ENCODE measurements at places on chromosomes 16 and 17.

DNA sequence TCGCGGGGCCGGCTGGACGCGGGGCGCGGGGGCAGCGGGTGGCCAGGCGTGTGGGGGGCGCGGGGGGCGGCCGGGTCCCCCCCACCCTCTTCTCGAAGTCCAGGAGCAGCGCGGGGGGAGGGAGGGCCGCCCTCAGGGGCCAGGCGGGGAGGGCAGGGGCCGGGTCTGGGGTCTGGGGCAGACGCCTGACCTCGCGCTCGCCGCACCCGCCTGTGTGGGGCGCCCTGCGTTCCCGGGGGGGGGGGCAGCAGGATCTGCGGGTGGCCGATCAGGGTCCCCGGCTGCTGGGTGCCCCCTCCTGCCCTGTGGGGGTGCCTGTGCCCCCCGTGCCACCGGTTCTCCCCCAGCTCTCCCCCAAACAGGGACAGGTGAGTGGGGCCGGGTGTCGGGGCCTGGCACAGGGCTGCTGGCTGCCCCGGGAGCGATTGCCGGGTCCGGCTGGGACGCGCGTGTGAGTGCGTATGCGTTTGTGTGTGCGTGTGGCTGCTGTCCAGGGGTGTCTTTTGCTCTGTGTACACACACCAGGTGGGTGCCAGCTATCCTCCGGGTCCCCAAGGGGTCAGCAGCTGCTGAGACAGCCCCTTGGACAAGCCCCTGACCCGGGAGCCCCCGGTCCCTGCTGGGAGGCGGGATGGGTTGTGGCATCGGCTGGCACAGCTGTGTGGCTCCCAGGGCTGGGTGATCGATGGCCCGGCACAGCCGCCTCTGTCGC lies 663 bp downstream of the PRR35 start:
- H3K36me3 ChIP-seq = no peaks in the 10 kb centered on the region
- H3K4me3 ChIP-seq = no peak overlapping the region
- no peak overlapping the region for H3K27ac ChIP-seq
- peaks cover 6% of the 10 kb centered on the region for H3K4me1 ChIP-seq

DNA sequence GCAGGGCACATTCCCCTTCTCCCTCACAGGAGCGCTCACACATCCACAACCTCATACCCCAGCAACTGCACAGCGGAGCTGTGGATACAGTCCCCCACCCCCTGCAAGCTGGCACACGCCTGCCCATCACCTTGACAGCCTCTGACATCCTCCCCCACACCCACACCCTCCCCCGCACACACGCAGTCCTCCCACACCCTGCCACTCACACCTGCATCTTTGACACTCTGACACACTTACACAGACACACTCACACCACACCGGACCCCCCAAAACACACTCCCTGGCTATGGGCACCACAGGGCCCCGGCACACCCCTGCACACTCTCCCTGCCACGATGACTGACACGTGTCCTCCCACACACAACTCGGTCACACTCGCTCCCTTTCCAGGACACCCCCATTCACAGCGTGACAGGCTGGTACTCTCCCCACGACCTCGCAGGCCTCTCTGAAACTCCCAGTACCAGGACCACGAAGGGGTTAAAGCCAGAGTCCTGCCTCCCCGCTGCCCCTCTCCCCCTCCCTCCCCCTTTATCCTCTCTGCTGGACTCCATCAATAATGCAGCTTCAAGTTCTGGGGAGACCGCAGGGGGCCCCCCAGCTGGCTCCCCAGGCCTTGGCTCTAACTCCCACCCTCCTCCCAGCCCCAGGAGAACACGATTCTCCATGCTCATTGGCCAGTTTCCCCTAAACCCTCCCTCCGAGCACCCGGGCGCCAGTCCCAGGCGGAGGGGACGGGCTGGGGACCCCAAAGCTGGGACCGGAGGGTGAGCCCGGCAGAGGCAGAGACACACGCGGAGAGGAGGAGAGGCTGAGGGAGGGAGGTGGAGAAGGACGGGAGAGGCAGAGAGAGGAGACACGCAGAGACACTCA lies at the start of gene PPP1R1B:
Gene PPP1R1B (plus strand): TSS at position 782 of the 876 bp plus-strand sequence. CDS start 441 bp downstream, outside the sequence.
- no peaks in the 10 kb centered on the region for H3K36me3 ChIP-seq
- H3K27ac ChIP-seq = no peak within 1 kb of the TSS
- no peak for DNase-seq
- no peaks in the 10 kb centered on the region for H3K27me3 ChIP-seq
- H3K4me3 ChIP-seq = peak within 1 kb of the TSS; percentile 59

DNA sequence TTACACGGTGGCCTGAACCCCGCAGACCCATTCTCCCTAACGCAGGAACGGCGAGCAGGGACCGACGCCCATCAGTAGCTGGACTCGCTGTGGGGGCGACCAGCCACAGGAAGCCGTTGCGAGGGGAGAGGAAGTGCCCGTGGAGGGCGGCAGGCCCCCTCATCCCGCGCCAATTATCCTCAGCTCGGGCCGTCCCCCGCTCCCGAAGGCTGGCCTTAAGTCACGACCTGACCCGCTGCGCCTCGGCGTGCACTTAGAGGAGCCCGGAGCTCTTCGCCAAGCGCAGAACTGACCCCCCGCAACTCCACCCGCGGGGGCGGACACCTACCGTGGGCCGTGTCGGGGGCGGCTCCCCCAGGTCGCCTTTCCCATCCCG lies 401 bp downstream of the ARL16 start:
- peak overlapping the region; percentile 86 for H3K27ac ChIP-seq
- DNase-seq = no peak
- H3K27me3 ChIP-seq = no peaks in the 10 kb centered on the region
- H3K36me3 ChIP-seq = peaks cover 25% of the 10 kb centered on the region
- H3K4me1 ChIP-seq = peaks cover 32% of the 10 kb centered on the region

DNA sequence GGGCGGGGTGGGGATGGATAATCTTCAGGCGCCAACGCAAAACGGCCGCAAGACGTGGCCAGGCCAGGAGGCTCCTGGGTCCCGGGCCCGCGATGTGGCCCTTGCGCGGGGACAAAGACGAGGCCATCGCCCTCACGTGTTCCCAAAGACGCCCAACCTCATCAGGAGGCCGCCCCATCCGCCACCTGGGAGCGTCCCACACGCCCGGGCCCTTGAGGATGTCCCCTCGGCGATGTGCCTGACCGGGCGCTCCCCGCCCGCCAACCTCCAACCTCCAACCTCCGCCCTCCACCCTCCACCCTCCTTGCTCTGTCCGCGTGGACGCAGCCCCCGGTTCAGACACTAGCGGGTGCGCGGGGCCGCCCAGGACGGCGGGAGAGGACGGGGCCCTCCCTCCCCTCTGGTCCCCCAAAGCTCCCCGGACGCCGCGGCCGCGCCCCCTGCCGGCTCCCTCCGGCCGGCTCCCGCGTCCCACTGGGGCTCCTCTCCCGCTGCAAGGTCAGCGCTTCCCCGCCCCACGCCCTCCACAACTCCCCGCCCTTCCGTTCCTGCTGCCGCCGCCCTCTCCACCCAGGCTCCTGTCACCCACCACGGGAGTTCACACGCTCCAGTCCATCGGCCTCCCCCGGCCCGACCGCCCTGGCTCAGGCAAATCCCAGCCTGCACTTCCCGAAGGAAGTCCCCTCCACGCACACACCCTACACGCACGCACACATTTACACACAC lies 250.8 kb upstream of the RPL38 start:
- H3K4me3 ChIP-seq = peak overlapping the region; percentile 39
- no peaks in the 10 kb centered on the region for H3K27me3 ChIP-seq
- peaks cover 10% of the 10 kb centered on the region for H3K4me1 ChIP-seq
- no peak overlapping the region for H3K27ac ChIP-seq

GRCh38 chr17:57195785-57196460 lies 60.4 kb upstream of the MSI2 start:
- H3K27ac ChIP-seq = no peak overlapping the region
- H3K27me3 ChIP-seq = no peaks in the 10 kb centered on the region
- no peaks in the 10 kb centered on the region for H3K36me3 ChIP-seq
- no peaks in the 10 kb centered on the region for H3K4me1 ChIP-seq

- no peak overlapping the region for H3K27ac ChIP-seq
- no peaks in the 10 kb centered on the region for H3K36me3 ChIP-seq
These were observed 41.1 kb upstream of the TNRC6A start for GRCh38 chr16:24688359-24688758.

- peaks cover 9% of the 10 kb centered on the region for H3K4me1 ChIP-seq
- no peak overlapping the region for H3K27ac ChIP-seq
These were observed 2.8 kb downstream of the MED13 start for GRCh38 chr17:62062302-62062701.

GRCh38 chr17:61729690-61730268 lies 133.5 kb downstream of the BRIP1 start:
- DNase-seq = no peak
- no peak overlapping the region for H3K27ac ChIP-seq
- no peak overlapping the region for H3K4me3 ChIP-seq
- H3K36me3 ChIP-seq = no peaks in the 10 kb centered on the region
- no peaks in the 10 kb centered on the region for H3K4me1 ChIP-seq
- no peaks in the 10 kb centered on the region for H3K27me3 ChIP-seq

- H3K27me3 ChIP-seq = no peaks in the 10 kb centered on the region
- no peak overlapping the region for H3K27ac ChIP-seq
- H3K4me1 ChIP-seq = peaks cover 2% of the 10 kb centered on the region
- H3K4me3 ChIP-seq = no peak overlapping the region
- no peak for DNase-seq
These were observed 11.7 kb downstream of the TRAF4 start for GRCh38 chr17:28755486-28755885.

GRCh38 chr17:11628831-11629230 lies 30.6 kb downstream of the DNAH9 start:
- H3K36me3 ChIP-seq = no peaks in the 10 kb centered on the region
- no peak overlapping the region for H3K27ac ChIP-seq
- H3K4me3 ChIP-seq = no peak overlapping the region
- no peaks in the 10 kb centered on the region for H3K4me1 ChIP-seq

DNA sequence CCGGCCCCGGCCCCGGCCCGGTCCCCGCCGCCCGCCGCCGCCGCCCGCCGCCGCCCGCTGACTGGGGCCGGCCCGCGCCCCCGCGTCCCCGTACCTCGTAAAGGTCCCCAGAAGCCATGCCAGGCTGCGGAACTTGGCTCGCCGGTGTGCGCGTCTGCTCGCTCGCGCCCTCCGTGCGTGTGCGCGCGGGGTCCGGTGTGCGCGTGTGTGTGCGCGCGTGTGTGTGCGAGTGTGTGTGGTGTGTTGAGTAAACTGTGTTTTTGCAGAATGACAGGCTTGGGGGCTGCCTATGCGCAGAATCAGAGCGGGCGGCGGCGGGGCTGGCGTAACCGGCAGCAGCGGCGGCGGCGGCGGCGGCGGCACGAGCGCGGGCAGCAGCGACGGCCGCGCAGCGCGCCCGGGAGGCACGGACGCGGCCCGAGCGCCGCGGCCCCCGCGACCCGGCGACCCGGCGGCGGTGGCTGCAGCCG lies 307 bp downstream of the CDYL2 start:
- H3K27me3 ChIP-seq = no peaks in the 10 kb centered on the region
- no peaks in the 10 kb centered on the region for H3K4me1 ChIP-seq
- H3K36me3 ChIP-seq = no peaks in the 10 kb centered on the region
- peak overlapping the region; percentile 85 for H3K4me3 ChIP-seq
- peak overlapping the region; percentile 59 for H3K27ac ChIP-seq

DNA sequence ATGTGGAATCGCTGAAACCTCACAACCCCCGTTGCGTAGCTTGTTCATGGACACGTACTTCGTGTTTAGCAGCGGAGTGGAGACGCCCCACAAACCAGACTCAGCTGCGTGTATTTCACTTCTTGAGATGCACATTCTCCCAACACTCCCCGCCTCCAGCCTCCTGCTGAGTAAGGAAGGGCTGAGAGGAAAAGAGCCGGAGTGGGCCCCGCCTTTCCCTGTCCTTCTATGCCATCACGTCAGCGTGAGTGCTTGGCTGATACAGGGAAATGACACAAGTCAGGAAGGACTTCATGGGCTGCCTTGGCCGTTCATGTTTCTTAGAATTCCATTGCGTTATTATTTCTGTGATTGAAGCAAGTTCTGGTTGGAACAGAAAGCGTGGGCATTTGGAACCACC lies 68.6 kb upstream of the CBX4 start:
- DNase-seq = no peak
- H3K4me1 ChIP-seq = peaks cover 4% of the 10 kb centered on the region
- no peak overlapping the region for H3K4me3 ChIP-seq
- no peaks in the 10 kb centered on the region for H3K27me3 ChIP-seq
- no peak overlapping the region for H3K27ac ChIP-seq
- no peaks in the 10 kb centered on the region for H3K36me3 ChIP-seq

DNA sequence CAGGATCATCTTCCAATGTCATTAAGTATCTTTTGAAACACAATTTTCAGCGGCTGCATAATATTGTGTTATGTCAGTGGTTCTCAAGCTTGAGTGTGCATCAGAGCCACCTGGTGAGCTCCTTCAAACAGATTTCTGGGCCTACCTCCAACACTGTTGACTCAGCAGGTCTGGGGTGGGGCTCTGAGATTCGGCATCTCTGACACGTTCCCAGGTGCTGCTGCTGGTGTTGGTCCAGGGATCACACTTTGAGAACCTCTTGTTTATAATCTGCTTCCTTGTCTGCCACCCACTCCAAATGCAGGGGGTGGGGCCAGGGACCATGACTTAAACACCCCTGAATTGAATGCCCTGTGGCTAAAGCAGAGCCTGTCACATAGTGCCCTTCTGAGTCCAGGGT lies 73.8 kb upstream of the HNF1B start:
- DNase-seq = no peak
- no peaks in the 10 kb centered on the region for H3K36me3 ChIP-seq
- H3K27ac ChIP-seq = no peak overlapping the region
- no peaks in the 10 kb centered on the region for H3K4me1 ChIP-seq
- no peak overlapping the region for H3K4me3 ChIP-seq
- H3K27me3 ChIP-seq = no peaks in the 10 kb centered on the region

DNA sequence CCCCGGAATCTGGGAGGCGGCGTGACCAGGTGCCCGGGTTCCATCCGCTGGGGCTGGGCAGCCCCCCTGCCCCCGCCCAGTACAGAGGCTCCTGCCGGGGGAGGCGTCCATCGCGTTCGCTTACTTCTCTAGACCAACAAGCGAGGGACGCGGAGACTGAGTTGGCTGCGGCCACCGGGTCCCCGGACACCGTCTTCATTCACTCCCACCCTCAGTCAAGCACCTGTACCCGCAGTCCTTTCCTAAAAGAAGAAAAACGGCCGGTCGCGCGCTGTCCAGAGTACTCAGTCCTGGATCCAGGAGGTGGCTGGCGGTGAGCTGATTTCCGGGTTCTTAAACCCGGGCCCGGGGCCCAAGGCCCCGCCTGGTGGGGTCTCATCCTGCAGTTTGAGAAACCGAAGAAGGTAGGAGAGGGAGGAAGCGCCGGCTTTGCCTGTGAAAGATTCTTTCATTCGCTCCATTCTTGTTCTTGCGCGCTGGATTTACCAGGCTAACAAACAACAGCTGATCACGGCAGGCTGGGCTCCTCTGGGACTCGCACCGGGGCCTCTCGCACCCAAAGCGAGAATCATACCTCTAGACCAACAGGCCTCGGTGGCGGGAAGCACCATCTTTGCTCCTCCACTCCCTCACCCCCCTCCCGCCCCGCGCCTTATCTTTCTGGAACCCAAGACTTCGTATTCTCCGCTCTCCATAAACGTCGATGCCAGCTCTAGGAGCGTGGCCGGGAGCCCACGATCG lies 17.4 kb upstream of the OR1F1 start:
- H3K27me3 ChIP-seq = peaks cover 54% of the 10 kb centered on the region
- H3K4me1 ChIP-seq = peaks cover 48% of the 10 kb centered on the region
- H3K36me3 ChIP-seq = no peaks in the 10 kb centered on the region
- DNase-seq = no peak

All from esophagus squamous epithelium (tissue), 5 donors.